ENCODE measurements at places on chromosomes 6 and 20.

- no peak for DNase-seq
Measured at GRCh38 chr6:151381722-151382121, 9.6 kb downstream of the ZBTB2 start.

- DNase-seq: no peak
Measured at GRCh38 chr6:163588220-163588919, 173.9 kb downstream of the QKI start.

GRCh38 chr20:3174442-3175261 is 1.3 kb upstream of the LZTS3 start:
- DNase-seq: no peak

DNA sequence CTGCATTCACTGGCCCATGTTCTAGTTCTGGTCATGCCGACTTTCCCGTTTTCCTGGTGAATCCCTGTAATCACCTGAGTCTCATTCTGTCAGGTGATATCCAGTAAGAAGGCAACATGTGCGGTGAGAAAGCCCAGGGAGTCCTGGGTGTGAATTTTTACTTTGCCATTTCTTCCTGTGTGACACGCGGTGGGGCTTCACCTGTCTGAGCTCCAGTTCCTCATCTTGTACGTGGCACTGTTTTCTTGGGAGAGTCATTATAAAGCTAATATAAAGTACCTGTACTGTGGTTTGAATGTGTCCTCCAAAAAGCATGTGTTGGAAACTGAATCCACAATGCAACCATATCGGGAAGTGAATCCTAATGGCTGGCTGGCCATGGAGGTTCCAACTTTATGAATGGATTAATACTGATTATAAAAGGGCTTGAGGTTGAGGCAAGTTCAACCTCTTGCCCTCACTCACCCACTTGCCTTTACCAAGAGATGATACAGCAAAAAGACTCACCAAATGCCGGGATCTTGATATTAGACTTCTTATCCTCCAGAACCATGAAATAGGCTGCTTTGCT is 5.1 kb downstream of the HLA-E start:
- no peak for DNase-seq

DNA sequence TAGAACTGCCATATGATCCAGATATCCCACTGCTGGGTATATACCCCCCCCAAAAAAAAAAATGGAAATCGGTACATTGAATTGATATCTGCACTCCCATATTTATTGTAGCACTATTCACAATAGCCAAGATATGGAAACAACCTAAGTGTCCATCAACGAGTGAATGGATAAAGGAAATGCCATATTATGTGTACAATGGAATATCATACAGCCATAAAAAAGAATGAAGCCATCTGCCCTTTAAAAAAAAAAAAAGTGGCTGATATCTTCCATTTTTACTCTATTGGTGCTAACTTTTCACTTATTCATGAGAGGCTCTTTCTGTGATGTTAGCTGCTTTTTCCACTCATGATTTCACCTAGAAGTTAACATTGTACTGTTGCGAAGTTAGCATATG is 156.5 kb downstream of the REV3L start:
- no peak for DNase-seq

GRCh38 chr20:61776491-61777075 is 289.1 kb downstream of the TAF4 start:
- no peak for DNase-seq

GRCh38 chr20:53878262-53879047 is 191.9 kb downstream of the BCAS1 start:
- no peak for DNase-seq

DNA sequence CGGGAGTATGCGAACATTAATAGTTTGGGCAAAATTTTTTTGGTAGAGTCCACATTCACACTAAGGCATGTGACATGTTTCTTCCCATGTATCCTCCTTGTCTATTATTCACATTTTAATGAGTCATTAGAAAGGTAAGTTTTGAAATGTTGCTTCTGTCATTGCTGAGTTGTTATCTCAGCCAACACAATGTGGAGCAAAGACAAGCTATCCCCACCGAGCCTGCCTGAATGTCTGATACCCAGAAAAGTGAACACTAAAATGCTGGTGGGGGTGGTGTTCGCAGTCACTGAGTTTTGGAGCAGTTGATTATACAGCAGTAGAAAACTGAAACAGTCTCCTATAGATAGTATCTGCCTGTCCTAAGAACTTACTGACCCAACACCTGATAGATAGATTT is 68.3 kb upstream of the ASF1A start:
- no peak for DNase-seq

GRCh38 chr6:98593676-98594075 is 240.7 kb upstream of the POU3F2 start:
- no peak for DNase-seq

DNA sequence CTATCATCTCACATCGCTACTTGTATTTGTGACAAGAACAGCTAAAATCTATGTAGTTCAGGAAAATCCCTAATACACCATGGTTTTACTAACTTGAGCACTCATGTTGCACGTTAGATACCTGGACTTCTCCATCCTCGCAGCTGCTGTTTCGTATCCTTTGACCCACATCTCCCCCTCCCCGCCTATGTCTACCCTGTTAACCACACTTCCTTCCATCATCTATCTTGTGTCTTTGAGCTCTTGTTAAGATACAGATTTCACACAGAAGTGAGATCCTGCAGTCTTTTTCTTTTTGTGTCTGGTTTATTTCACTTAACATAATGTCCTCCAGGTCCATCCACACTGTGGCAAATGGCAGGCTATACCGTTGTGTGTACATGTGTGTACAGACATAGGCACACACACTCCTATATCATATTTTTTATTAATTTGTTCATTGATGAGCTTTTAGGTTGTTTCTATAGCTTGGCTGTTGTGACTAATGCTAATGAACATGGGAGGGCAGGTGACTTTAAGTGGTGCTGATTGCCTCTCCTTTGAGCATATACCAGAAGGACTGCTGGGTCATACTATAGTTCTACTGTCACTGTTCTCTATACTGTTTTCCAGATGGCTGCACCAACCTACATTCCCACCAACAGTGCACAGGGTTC is 117.8 kb downstream of the WDR27 start:
- no peak for DNase-seq

- peak; percentile 36 for DNase-seq
Measured at GRCh38 chr6:45710304-45710821, 305.3 kb downstream of the CLIC5 start.

- no peak for DNase-seq
Measured at GRCh38 chr6:52186480-52186879, 305 bp downstream of the IL17A start.

- no peak for DNase-seq
Measured at GRCh38 chr6:54085541-54085940, 25.7 kb upstream of the MLIP start.

GRCh38 chr20:39019805-39020325 is 57.7 kb downstream of the DHX35 start:
- no peak for DNase-seq

DNA sequence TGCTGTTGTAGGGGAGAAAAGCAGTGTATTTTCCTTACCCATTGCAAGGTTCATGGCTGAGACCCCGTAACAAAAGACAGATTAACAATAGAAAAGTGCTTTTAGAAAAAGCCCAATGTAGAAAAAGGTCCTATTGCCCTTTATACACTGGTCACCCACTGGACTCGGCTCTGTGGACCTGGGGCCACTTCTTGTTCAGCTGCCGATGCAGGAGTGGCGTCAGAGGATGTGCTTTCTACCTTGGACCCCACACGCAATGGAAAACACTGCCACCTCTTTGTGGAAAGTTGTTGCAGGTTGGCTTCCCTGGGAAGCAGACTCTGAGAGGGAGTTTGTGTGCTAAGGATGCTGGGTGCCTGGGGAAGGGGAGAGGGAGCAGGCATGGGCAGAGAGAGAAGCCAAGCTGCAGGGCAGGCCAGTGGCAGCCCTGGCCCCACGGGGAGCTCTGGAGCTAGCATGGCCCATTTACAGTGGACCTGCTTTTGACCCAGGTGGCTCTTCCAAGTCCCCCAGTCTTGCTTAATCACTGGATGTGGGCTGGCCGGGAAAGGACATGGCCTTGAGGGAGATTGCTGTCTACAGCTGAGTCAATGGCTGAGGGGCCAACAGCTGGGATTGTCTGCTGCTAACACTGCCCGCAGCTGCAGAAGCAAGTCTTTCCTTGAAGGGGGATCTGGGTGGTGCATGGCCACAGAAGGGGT is 142.9 kb downstream of the CDC5L start:
- DNase-seq: no peak

DNA sequence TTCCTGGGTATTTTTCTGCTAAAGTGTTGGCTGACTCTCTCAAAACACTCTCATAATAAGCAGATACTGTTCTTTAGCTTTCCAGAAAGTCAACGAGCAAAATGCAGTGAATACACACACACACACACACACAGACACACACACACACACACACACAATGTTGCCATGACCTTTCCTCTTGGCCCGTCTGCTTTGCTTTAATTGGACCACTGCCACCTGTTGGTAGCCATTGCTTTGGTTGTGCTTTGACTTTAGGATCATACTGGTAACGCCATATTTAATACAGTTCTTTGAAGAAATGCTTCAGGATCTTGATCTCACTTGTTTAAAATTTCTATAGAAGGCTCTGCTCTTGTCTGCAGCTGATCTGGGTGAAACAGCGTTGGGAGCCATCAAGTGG is 4.4 kb downstream of the FIG4 start:
- DNase-seq: no peak

DNA sequence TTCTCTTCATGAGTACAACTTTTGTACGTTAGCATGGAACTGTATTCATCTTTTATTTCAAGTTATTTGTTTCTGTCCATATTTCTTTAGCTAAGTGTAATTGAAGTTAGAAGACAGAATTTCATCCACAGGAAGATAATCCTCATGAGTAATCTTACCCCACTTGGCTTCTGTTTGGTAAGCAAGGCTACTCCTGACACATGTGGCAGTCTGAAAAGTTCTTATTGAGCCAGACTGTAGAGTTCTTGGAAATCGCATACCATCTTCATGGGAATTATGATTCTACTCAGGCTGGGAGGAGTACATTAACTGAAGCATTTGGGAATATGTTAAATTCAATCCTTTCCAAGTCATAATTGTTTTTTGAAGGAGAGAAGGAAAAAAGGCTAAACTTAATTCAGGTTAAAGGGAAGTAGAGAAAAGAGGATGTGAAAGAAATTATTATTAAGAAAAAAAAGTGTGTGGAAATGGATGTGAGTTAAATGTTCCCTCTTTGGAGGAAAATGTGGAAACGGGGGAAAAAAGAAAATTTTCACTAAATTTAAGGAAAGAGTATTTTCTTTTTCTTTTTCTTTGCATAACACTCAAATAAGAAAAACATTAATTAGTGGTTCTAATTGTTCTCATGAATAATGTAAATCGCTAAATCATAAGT is 41.5 kb upstream of the TENT5A start:
- no peak for DNase-seq

GRCh38 chr6:36976007-36976264 is 10.1 kb downstream of the MTCH1 start:
- DNase-seq: no peak

- no peak for DNase-seq
Measured at GRCh38 chr20:37901654-37902503, 1.0 kb upstream of the VSTM2L start.

DNA sequence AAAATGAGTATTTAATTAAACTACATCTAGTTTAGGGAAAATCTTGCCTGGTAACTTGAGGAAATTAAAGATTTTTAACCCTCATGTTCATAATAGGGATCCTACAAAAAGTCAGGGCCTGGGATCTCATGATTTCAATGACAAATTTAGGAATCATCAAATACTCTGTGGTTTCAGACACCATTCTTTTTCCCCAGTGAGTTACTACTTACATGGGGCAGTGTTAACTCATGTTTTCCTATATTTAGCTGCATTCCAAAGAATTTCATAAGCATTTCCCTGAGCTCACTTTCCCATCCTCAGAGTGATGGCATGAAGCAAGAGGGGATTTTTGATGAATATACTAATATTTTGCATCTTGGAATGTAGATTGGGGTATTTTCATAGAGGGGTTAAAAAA is 321.7 kb downstream of the CENPW start:
- DNase-seq: no peak

GRCh38 chr6:155883334-155883731 is 427.7 kb upstream of the NOX3 start:
- DNase-seq: no peak

DNA sequence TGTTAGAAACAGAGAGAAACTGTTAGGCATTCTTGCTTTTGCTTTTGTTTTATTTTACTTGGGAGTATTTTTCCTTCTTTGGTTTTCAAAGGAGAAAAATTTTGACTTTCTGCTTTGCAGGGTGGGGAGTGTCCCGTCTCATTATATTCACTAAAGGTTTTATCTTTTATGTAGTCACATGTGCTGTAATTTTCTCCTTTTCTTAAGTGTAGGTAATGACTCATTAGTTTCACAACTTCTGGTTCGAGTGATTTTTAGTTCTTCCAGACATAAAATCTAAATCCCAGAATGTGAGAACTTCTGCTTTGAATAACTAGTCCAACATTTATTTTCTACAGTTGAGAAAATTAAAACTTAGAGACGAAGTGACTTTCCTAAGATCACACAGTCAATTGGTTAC is 37.7 kb downstream of the ADGRF1 start:
- DNase-seq: no peak

DNA sequence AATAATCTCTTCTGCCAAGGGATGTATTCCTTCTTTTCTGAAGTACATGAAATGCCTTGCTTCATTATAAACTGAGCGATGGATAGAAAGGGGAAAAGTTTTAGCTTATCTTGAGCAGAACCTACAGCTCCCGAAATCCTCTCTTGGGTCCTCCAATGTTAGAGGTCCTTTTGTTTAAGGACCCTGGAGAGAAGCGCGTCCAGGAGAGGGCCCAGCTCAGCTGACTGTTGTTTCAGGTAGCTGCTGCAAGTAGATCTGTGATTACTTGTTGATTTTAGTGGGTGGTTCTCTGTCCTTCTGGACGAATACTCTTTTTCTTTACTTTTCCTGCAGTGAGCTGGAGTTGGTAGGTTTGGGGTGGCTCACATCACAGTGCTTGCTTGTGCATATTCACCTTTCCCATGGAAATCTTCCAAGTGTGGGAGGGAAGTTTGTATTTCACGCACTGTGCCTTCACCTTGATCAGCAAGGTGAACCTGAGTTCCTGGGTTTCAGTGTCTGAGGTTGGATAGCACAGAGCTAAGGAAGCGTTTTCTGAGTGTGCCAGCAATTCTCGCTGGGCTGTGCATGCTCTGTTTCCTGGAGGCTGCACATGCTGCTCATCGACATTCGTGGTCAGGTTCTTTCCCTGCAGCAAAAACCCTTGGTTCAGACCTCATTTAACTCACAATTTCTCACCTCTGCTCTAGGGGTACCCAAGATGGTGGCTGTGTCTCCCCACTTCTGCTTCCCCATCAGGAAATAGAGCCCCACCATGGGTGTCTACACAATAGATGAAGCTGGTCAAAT is 176.3 kb downstream of the JARID2 start:
- DNase-seq: no peak

- DNase-seq: peak; percentile 55
Measured at GRCh38 chr20:5039255-5039657, 37.9 kb upstream of the SLC23A2 start.

GRCh38 chr20:4469910-4470309 is 251.8 kb upstream of the PRND start:
- no peak for DNase-seq

DNA sequence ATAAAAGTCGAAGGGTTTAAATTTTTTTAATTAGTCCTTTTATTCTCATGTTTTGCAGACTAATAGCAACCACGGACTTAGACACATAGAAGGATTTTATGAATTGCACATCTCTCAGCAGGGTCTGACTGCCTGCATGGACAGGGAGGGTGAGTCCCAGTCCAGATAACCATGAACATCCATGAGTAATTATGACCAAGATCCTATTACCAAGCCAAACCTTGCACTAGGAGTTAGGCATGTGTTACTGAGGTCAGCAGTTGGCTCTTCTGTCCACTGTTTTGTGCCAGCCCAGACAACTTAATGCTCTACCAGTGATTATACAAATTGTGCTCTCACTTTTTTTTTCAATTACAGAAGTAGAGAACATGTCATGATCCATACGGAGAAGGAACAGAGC is 211.2 kb downstream of the MAFB start:
- no peak for DNase-seq
